ENCODE measurements at places on chromosomes 4 and X.

- peak; percentile 59 for DNase-seq
Observed at GRCh38 chr4:184310171-184310567, 92.5 kb upstream of the ENPP6 start.

DNA sequence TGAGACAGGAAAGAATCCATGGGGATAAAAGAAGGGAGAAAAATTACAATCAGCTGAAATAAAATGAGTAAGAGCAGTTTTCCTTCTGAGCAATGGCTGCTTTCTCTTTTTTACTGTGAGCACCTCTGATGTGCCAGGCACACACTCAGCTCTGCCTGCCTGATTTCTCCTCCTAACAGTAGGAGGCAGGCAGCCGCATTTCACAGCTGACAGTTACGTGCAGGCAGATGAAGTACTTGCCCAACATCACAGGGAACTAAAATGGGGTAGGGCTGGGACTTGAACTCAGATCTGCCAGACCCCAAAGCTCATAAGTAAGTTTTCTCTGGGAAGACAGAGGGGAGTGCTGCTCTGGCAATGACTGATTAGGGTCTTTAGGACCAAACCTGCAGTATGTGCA is 54.6 kb downstream of the C4orf50 start:
- no peak for DNase-seq

GRCh38 chrX:77742788-77743476 is 43.1 kb downstream of the ATRX start:
- no peak for DNase-seq

- no peak for DNase-seq
Observed at GRCh38 chr4:7068279-7068842, 497 bp upstream of the GRPEL1 start.

DNA sequence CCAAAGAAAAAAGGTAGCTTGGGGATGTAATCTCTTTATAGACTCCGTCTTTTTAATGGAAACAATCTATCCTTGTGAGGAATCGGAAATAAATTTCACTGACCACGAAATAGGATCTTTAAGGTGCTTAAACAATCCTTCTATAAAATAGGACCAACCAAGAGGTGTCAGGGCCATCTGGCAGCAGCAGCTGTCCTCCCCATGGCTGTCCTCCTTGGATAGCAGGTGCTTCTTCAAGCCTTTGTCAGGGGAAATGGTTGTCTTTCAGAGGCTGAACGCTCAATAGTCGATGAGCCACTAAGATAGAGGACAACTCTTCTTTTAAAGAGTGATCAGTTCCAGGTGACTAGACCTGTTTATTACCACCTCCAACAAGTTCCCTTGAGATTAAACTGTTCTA is 231.0 kb downstream of the ADGRL3 start:
- DNase-seq: no peak

GRCh38 chrX:34619920-34620319 is 37.2 kb downstream of the TMEM47 start:
- DNase-seq: no peak

DNA sequence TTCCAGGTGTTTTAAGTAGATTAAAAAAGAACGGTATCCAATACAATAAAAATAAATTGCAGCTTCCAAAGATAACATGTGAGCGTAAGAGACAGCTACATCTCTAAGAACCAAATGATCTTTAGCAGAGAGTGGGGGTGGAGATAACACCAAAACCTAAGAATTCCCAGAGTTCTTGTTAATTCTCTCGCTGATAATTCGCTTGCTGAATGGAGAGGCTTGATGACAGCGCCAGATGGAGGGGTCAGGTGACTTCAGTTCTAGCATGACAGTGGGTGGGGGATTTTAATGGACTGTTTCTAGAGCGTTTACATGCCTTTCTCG is 2.3 kb downstream of the CLCN4 start:
- DNase-seq: no peak

GRCh38 chr4:58216461-58216860 is 1106.3 kb upstream of the IGFBP7 start:
- no peak for DNase-seq

- DNase-seq: no peak
Observed at GRCh38 chrX:143455046-143455445, 62.2 kb downstream of the SPANXN3 start.

- no peak for DNase-seq
Observed at GRCh38 chr4:128657638-128658037, 151.9 kb upstream of the JADE1 start.

All from CD4-positive, alpha-beta T cell treated with Interleukin-12 subunit alpha and Interleukin-12 subunit beta, for 1 hour (primary cell).